ENCODE measurements at places on chromosomes 2 and 18.
A peak's percentile ranks its signal among the peaks of the same experiment; 100 is the strongest.

DNA sequence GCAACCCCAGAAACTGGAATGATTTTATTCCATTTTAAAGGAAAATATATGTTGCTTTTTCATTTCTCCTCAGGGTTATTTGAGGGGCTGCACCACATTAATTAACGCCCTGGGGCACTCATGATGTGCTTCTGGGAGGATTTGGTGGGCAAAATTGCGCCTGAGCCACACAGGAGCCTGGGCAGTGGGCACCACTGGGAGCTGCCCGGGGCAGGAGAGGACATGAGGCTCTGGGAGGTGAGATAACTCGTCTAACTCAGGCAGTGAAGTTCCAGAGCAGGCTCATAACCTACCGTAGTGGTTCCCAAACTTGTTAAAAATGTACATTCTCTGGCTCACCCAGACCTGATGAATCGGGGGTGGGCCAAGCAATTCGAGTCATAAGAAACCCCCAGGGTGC lies 68.3 kb downstream of the EDAR start:
- no peak for DNase-seq

DNA sequence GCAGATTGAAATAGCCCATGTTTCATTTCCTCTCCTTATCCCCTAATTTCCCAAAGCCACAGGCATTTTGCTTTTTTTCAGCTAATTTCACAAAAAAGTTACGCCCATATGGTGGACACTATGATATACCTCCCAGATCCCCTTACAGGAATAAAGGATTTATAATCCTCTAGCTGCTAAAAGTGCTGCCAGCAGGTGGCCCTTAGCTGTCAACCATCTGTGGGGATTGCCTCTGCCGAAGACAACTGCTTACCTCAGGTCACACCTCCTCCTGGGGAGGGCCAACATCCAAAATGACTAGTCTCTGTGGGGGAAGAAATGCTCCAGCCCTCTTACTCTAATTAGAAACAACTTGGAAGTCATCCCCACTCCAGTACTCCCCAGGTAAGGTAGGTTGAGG lies 61.0 kb upstream of the EPB41L3 start:
- DNase-seq = peak; percentile 46

GRCh38 chr2:19490846-19491435 lies 132.5 kb upstream of the OSR1 start:
- DNase-seq = no peak

DNA sequence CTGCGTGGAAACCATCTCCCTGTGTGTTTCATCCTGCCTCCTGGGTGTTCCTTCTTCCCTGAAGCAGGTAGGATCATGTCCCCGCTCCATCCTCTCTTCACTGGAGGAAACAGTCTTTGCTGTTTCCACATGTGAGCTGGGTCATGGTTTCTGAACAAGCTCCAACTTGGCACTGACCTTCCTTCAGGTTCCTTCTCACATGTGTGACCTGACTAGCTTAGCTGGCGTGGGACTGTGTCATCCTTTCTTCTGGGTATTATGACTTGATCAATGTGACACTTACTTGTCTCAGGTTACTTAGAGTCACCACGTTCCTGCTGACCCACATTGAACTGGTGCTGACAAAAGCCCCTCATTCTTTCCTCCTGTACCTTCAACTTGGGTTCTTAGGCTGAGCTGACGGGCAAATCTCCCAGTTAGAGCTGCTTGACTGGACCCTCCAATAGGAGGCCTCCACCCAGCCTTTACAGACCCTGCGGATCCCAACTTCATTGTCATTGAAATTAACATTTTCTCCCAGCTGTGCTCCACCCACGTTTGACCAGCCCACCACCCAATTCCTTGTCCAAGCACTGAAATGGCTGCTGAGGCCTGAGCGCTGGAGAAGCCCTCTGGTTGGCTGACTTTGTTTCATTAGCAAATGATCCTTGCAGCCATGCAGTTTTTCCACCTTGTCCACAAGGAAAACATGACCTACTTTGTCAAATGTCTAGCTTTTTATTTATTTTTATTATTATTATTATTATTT lies 128.1 kb downstream of the DDX1 start:
- no peak for DNase-seq

DNA sequence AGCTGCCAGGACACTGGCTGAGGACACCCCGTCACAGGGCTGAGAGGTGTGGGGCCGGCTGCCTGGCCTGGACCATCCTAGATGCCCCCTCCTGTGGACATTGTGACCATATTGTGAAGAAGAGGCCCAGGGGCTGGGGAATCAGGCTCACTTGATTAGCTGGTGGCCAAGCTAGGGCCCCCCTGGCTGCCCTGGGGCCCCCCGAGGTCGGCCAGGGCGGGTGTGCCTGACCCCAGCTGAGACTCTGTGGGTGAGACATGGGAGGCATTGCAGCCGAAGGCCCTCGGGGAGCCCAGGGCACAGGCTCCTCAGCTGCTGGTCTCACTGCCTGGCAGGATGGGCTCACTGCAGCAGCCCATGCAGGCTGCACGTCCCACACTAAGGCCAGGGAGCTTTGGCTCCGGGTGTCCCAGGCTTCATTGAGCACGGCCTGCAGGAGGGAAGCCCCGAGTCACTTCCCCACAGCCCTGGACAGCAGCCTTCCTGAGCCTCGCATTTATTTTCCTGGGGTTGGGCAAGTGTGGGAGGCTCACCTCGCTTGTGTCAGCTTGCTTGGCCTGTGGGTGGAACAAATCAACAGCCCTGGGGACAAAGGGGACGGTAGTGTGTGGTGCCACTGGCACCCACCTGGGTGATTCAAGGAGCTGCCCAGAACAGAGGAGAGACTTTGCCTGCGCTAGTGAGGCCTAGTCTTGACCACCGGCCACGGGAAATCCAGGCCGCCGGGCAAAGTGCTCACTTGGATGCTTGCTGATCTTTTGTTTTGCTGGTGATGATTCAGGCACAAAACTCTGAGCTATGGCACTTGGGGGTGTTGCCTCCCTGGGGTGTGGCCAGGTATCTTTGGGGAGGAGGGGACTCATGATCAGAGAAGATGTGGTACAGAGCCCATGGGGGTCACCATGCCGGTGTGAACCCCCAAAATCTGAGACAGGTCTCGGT lies 1.3 kb downstream of the GAL3ST2 start:
- no peak for DNase-seq

DNA sequence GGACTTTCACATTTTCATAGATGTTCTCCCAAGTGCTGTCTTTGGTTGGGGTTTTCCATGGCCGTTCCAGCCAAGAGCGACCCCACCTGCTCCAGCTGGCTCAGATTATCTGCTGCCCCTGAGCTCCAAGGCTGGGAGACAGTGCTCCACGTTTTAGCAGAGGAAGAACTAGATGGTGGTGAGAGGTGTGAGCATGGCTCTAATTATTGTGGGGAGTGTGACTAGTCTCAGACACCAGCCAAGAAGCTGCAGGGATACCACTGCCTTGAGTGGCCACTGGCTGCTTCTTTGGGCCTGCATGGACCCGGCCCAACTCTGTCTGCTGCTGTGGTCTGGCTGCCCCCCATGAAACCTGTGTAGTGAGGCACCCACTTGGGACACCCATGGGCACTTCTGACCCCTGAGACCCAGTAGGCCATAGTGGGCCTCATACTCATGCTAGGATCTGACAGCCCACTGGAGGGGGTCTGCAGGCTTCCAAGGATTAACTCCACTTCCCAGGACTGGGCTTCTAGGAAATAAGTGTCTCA lies 2.8 kb upstream of the NCL start:
- DNase-seq = no peak

DNA sequence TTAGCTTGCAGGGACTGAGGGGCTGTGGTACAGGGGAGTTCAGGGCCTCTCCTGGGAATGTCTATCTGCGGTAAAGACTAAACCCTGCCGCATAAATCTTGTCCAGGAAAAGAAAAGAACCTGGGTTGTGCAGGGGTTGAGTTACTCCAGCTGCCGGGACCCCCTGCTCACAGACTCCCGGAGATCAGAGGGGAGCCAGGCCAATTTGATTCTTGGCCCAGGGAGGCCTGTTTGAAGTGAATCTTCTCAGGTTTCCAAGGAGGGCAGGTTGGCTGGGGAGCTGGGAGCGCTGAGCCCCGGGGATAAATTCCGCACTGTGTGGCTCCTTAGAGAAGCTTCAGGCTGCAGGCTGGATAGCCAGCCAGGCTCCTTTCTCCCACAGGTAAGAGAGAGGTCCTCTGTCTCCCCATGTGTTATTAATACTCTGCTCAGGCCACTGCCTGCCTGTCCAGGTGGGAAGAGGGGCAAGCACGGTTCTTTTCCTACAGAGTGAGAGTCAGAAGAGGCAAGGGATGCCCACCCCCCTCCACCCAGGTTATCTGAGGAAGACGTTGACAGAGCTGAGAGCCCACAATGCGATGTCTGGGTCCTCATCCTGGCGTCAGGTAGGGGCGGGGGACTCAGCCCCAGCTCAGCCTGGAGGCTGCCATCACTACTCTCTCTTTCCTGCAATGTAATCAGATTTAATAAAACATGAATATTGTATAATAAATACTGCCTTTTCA lies 82.7 kb downstream of the LONRF2 start:
- DNase-seq = no peak

DNA sequence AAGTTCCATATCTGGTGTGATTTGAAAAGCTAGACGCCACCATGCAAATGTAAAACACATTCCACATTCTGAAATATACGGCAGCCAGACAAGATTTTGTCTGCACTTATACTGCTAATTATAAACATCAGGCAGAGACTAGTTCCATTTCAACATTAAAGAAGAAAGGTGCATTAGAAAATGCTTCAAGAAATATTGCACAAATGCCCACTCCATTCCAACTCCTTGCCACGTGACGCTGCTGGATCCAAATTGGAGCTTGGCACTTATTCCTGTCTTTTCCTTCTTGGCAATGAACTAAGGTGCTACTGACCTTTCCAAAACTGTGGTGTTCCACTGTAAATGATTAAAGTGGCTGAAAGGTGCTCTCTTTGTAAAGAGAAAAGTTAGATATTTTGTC lies 6.3 kb downstream of the COL6A3 start:
- DNase-seq = no peak

- DNase-seq = no peak
These were observed 147.8 kb downstream of the PMAIP1 start for GRCh38 chr18:60047556-60047955.

DNA sequence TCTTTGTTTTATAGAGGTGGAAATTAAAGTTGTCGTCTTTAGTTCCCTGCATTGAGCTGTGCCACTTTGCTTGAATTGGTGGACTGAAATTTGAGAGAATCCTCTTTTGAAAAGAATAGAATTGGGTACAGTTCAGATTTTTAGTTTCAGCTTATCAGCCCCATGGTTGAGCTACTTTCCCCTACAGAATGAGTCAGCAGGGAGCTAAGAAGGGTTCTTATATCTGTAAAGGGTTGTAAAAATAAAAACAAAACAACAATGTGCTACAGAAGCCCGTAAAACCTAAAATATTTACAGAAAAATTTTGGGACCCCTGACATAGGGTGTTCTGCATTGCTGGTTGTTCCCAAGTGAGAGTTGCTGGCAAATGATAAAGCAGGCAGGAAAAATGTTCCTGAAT lies 12.6 kb downstream of the SLC20A1 start:
- no peak for DNase-seq

GRCh38 chr18:10847907-10848306 lies 301.5 kb downstream of the PIEZO2 start:
- no peak for DNase-seq

- DNase-seq = peak; percentile 26
These were observed 35.5 kb downstream of the LDLRAD4 start for GRCh38 chr18:13253786-13254688.

DNA sequence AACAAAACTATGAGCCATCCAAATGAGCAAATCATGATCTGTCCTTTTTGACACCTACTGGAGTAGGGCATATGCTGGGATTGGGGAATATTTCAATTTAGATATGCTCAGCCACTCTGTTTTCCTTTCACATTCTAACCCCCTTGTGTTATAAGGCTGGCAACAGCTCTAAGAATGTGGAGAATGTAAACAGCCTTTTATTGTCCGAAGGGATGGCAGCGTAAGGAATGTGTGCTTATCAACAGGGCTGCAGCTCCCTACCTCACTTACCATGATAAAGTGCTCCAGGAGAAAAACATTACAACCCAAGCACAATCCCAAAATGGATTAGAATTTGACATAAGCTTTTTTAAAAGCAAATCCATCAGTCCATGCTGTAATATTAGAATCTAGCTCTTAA lies 2.2 kb downstream of the NXPH2 start:
- no peak for DNase-seq

DNA sequence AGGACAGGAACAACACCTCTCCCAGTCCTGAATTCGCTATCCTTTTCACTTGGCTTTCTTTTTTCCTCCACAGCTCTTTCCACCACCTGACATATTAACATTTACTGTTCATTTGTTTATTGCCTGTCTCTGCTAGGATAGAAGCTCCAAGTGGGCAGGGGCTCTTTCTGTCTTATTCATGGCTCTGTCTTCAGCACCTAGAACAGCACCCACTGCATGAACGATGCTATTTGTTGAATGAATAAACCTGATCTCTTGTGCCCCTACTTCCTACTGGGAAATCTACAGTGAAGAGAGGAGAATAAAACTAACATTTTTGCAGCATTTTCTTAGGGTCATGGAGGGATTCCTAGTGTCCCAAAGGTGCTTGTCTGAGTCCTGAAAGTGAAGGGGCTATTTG lies 24.4 kb upstream of the GAREM2 start:
- no peak for DNase-seq

DNA sequence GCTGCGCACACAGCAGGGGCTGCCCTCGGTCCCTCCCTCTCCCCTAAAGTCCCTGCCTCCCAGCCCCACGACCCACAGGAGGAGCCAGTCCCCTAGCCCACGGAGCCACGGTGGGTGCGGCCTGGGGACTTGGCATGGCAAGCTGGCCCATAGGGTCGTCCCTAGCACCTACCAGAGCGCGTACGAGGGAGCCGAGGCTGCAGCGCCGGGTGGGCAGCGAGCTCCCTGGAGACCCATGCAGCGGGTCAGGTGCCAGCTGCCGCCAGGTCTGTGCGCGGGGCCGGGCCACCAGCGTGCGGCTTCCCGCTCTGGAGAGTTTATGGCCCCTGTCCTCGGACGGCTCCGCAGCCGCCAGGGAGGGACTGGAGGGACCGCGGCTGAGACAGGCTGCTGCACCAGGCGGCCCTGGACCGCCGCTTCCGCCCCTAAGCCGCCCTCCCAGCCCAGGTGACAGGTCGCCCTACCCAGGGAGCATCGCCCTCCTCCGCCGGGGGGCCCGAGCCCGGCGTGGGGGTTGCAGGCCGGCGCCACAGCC lies 273.6 kb downstream of the CCDC74A start:
- no peak for DNase-seq

DNA sequence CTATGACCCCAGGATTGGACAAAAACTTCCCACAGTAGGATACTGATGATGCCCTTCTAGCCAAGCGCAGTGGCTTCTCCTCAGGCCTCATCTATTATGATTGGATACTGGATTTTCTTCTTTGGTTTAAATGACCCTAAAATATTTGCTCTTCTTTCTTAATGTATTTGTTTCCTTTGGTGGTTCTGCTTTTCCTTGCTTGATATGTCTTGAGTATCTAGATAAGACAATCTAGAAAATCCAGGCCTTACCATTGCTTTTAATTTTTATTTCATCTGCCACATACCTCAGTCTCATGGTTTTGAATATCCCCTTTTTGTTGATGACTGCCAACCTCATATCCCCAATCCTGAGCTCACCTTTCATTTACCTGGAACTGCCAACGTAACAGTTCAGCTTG lies 35.6 kb downstream of the OTOF start:
- DNase-seq = no peak

- no peak for DNase-seq
These were observed 67.0 kb downstream of the MAP4K3 start for GRCh38 chr2:39370101-39370500.

GRCh38 chr2:136666-137065 lies 90.4 kb upstream of the FAM110C start:
- DNase-seq = no peak

- no peak for DNase-seq
These were observed 154.2 kb downstream of the DCDC2C start for GRCh38 chr2:3857576-3857975.

- DNase-seq = no peak
These were observed 238.0 kb upstream of the COPS8 start for GRCh38 chr2:236847538-236848263.

GRCh38 chr2:185456517-185456916 lies 282.1 kb upstream of the FSIP2 start:
- no peak for DNase-seq
